Osteoblast (primary cell): ENCODE measurements at places on chromosomes 1 and 21.

DNA sequence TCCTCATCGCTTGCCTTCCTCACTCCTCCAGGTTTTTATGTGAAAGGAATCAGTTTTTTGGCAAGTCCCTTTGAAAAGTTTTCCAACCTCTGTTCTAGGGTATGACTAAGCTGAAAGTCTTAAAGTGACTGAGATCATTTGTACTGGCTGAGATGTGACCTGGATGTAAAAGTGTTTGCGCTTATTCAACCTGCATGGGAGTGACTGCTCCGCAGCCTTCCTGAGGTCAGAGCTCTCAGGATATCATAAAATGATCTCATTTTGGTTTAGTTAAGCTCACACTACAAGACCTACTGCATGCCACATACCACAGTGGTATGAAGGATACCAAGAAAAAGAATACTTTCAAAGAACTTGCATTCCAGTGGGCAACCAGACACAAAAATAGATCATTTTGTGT is 29.8 kb upstream of the TADA1 start:
- peak; percentile 44 for DNase-seq

DNA sequence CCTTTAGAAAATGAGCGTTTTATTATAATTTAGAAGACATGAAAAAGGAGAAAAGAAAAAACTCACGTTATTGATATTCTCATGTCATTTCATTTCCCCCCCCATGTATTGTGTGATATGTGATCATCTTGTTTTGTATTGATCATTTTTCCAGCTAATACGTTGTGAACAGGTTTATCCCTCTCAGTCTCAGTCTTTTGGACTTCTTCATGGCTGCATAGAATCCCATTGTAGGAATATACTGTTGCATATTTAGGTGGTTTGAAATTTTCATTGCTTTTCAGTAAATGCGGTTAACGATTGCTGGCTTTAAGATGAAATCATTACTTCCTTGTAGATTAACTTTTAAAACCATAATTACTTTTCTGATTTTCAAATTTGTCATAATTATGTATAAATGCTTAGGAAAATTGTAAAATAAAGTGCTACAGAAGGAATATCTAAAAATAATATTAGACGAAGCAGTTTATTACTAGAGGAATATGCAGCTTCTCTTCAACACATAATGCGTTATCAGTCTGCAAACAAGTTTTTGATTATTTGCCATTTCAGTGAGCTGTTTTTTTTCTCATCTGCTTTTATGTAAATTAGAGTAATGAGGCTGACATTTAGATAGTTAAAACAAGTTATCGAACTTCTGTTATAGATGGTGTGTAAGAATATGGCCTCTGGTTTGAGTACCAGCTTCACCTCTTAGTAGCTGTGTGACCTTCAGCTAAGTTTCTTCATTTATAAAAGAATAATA is 1.8 kb downstream of the SON start:
- no peak for DNase-seq

DNA sequence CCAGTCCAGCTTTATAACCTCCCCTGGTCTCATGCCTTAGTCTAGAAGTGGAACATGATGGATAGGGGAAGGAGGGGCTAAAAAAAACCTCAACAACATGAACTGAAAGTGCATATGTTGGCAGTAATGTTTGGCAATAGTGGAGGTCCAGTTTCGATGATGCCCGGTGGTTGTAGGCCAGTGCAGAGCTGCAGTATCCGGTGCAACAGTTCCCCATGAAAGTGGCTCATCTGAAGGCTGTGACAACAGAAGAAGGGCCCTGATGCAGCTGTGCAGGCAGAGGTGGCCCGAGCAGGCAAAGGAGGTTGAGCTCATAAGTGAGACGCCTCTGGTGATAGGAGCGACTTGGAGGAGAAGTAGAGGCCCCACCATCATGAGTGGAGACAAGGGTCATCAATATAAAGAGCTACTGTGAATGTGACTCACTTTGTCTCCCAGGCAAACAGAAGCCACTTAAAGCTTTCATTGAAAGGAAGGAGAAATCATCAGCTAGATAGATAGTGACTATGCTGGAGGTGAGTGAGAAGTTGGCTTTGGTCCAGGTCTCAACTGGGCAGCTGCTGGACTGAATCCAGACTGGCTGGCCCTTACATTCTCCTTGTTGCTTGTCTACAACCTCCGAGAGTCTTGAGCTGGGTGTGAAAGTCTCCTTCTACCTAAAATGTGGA is 10.2 kb upstream of the CREG1 start:
- no peak for DNase-seq

GRCh38 chr1:55786396-55786795 is 571.2 kb upstream of the USP24 start:
- DNase-seq, result no peak

GRCh38 chr1:57131701-57132394 is 166.0 kb upstream of the C8B start:
- no peak for DNase-seq

DNA sequence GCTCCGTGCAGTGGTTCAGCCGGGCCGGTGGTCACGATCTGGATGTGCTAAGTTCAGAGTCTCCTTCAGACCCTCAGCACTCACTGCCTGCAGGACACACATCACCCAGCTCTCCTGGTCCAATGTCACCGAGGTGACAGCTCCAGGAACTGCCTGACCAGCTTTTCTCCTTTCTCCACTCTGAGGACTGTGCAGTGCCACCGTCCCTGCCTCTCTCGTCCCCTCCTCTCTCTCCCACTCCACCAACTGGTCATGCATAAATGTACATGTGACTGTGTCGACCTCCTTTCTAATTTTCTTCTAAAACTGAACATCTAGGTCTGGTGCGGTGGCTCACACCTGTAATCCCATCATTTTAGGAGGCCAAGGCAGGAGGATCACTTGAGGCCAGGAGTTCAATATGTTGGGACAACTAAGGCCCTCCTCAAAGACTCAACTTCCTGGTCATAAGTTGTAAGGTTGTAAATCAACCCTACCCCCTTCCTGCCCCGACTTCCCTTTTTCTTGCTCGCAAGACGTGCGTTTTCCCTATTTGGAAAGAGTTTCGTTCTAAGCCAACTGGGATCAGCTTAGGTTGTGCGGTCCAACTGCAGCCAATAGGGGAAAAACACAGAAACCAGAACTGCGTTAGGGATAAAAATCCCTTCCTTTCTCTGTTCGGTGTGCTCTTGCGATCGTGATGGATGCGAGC is 53.1 kb downstream of the MEGF6 start:
- no peak for DNase-seq

DNA sequence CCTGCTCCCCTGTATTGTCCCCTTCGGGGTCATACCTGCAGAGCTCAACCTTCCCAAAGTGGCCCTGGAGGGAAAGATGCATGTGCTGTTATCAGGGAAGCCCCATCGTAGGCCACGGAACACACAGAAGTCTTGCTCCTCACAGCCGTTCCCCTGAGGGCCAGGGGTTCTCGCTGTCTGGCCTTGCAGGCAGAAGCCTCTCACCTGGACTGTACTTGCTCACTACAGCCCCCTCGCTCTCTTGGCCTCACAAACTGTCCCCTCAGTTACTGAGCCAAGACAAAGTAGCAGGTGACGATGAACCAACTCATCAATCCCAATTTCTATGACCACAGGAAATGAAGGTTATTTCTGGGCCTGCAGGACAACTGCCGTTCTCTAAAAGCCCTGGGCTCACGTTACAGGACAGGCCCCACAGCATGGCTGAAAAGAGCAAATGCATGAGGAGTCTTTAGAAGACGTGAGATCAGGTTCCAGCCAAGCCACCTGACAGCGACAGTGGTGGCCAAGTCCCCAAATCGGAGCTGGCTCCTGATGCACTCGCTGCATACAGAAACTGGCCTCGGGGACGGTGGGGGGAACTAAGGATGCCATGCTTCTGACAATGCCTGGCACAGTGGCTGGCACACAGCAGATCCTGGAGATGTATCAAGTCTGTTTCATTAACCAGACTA is 95.0 kb downstream of the RAVER2 start:
- no peak for DNase-seq

DNA sequence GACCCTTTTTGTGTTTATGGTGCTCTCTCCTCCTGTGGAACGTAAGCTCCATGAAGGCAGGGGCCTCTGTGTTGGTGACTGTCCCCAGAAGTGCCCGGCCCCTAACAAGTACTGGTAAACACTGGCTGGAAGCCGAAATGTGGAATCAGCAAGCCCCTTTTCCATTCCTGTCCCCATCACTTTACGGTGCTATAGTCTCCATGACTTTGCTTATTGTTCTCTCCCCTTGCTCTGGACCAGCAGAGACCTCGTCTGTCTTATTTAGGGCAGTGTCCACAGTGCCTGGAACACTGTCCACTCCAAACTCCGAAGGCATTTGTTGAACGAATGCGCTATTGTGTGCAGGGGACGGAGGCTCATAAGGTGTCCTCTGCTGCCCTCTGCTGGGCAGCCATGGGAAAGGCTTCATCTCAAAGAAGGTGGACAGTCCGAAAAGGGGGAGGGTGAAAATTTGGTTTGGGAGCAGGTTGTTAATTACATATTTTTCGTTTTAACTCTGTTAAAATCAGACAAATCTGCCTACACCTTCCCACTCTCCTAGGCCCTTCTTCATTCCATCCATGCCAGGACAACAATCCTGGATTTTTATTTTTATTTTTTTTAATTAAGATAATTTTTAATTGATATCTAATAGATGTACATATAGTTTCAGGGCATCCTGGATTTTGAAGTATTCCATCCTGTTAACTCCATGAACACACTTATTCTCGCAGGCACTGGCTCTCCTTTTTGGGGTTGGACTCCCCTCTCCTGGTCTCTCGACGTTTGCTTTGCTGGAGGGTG is 115.6 kb downstream of the PGBD5 start:
- DNase-seq, result peak; percentile 95

GRCh38 chr1:171433451-171433850 is 51.9 kb upstream of the PRRC2C start:
- peak; percentile 21 for DNase-seq

DNA sequence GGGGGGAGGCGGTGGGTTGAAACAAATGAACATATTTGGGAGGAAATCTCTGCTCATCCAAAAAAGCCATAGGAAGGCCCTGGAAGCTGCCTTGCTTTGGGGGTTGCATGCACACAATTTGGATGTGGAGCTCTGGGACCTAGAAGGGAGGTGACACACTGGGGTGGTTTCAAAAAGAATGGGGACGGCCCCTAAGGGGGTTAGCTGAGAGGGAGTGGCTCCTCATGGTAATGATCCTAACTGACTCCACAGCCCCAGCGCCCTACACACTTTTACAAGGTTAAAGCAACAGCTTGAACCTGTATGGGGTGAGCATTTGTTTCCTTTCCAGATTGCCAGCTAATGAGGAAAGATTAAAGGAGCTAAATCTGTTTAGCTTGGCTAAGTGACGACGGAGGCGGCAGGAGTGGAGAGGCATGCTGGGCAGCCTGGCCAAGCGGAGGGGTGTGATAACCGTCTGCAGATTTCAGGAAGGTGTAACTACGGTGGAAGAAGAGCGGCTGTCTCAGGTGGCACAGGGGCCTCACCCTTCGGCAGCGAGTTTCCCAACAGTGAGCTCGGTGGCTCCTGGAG is 107.3 kb downstream of the RNF220 start:
- DNase-seq, result no peak

- DNase-seq, result no peak
Observed at GRCh38 chr21:28516021-28516420, 476.7 kb downstream of the LTN1 start.

DNA sequence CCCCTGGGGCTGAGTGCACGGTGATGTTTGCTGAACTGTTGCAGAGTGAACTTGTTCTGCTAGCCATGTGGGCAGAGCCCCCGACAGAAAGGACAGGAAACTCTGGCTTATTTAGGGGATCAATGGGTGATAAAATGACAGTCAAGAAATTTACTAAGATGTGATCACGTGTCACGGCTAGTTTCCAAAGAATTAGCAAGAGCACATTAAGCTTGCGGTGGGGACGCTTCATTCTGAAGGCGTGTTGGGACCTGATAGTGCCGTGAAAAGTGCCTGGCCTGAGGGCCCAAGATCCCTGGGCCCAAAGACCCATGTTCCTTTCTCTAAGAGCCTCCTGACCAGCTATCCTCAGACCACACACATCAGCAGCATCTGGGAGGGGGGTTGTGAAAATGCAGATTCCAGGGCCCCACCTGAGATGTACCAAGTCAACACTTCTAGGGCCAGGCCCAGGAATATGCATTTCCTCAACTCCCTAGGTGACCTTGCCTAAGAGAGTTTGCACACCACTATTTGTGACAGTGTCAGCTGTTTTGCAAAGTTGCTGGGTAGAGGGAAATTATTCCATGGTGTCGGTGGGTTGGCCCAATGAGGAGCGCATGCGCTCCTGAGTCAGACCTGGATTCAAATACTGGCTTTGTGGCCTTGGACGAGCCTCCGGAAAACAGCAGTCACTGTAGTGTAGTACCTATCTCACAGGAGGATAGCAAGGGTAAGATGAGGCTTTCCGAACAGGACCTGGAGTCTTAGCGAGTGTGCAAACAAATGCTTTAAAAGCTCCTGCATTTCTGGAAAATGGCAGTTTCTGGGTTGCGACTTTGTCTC is 77.5 kb downstream of the SPSB1 start:
- no peak for DNase-seq

DNA sequence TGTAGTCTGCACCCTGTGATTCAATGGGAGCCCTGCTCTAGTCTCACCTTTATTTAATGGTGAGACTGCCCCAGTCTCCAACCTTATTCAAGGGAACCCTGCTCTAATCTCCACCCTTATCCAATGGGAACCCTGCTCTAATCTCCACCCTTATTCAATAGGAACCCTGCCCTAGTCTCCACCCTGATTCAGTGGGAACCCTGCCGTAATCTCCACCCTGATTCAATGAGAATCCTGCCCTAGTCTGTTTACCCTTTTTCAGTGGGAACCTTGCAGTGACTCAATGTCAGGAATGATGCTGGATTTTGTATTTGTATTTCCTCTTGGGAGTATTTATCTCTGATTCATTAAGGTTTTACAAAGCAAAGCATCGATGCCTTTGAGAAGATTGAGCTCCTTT is 39.5 kb downstream of the TRPM2 start:
- DNase-seq, result peak; percentile 71

DNA sequence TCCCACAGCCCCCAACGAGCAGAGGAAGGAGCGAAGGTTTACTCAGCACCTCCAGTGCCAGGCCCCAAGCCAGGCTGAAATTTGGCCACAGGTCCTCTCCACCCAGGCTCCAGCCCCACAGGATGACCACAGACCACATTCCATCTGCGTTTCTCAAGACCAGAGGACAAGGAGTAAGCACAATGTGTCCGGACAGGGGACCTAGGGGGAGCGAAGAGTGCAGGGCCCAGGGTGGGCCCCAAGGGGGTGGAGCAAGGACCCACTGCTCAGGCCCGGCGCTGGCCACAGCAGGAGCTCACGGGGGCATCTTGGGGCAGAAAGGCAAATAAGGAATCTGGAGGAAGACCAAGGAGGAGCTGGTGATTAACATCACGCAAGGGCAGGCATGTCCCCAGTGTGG is 100.5 kb downstream of the NPHP4 start:
- peak; percentile 96 for DNase-seq

GRCh38 chr1:153956997-153957715 is 1.3 kb downstream of the CRTC2 start:
- peak; percentile 68 for DNase-seq

- DNase-seq, result no peak
Observed at GRCh38 chr21:14452031-14452726, 69.2 kb upstream of the HSPA13 start.

DNA sequence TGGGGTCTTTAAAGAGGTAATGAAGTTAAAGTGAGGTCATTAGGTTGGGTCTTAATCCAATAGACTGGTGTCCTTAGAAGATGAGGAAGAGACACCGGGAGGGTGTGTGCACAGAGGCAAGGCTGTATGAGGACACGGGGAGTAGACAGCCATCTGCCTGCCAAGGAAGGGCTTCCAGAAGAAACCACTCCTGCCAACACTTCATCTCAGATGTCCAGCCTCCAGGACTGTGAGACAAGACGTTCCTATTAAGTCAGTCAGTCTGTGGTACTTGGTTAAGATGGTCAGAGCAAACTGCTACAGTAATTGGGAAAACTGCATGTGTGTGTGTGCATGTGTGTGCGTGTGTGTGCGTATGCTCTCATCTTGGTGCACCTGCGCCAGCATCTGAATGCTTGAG is 77.1 kb downstream of the RYR2 start:
- DNase-seq, result no peak
